ENCODE measurements at places on chromosomes 3 and 15.

DNA sequence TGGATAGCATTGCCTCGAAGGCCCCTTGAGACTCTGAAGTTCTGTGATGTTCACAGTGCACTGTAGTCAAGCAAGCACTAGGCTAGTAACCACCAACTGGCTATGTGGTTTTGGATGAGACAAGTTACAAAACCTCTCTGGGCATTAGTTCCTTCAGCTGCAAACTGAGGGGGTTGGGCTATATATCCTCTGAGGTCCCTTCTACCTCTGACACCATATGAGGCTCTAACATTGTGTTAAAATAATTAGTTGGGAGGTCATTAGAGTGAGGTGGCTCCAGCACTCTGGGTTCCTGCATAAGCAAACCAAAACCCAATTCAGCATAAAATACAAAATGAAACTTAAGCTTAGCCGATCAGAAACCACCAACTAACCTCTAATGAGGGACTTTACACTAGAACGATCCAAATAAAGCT is 209.5 kb upstream of the LRRN1 start:
- DNase-seq, result no peak

GRCh38 chr3:40719660-40720287 is 195.0 kb downstream of the ZNF621 start:
- DNase-seq, result no peak

- no peak for DNase-seq
These were observed 135.9 kb downstream of the KCNAB1 start for GRCh38 chr3:156256256-156256655.

- no peak for DNase-seq
These were observed 109.6 kb upstream of the ABI3BP start for GRCh38 chr3:101102678-101103296.

DNA sequence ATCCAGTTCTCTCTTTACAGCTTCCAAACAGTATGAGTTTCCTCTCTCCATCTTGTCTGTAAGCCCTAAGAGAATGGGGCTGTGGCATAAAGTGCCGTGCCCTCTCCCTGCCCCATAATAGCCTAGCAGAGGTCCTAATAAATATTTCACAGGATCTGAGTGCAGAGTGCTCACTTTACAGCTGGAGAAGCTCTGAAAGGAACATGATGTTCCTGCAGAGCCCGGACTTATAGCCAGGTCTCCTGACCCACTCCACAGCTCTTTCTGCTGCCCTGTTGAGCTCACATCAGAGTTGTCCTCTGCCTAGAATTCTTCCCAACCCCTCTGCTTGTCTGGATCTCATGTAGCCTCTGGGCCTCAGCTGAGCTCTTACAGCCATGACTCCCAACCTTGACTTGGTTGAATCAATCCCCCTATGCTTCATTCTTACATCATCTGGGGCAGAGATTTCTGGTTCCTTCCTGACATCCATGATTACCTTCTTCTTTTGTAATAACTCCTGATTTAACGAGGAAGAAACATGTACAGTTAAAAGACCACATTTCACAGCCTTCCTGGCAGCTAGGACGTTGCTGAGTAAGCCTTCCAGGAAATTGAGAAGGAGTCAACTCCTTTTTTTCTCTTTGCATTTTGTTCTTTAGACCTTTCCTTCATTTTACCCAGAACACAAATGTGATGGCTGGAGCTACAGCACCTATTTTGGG is 135.3 kb downstream of the RPLP1 start:
- no peak for DNase-seq

GRCh38 chr3:188929137-188929536 is 242.6 kb upstream of the TPRG1 start:
- DNase-seq, result no peak

DNA sequence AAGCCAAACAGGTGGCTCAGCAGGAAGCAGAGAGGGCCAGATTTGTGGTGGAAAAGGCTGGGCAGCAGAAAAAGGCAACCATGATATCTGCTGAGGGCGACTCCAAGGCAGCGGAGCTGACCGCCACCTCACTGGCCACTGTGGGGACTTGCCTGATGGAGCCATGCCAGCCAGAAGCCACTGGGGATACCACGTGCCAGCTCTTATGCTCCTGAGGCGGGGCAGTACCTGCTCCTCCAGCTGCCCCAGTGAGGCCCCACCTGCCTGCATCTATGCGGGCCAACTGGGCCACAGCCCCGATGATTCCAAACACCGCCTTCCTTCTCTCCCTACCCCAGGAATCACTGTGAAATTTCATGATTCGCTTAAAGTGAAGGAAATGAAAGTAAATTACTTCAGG is 22.9 kb upstream of the ARIH1 start:
- DNase-seq, result no peak

- DNase-seq, result peak; percentile 74
These were observed 11.9 kb downstream of the RASA2 start for GRCh38 chr3:141498598-141499223.

DNA sequence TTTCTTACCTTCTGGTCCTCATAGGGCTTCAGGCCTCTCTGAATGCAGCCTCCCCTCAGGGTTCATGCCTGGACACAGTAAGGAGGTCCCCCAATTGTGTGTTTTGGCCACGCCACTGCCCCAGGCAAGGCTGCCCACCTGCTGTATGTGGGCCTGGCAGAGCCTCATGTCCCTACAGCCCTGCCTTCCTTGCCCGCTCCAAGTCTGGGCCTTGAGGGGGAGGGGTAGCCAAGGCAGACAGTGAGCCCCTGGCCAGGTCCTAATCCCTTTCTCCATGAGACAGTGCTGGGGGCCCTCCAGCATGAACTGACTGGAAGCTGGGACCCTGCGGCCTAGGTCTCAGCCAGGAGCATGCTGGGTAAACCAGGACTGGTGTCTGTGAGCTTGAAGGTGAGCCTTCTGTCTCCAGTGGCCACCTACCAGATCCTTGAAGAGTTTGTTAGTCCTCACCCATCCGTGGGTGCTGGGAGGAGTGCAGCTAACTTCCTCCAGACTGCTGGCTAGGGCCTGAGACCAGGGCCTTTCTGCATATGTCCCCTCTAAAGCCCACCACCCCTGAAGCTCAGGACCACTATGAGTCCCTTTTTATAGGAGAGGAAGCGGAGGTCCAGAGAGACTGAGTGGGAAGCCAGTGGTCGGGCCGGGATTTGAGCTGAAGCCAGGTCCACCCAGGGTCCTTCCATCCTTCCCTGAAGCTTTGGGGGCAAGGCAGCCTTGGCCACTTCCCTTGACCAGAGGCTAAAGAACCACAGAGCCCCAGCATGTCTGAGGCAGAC is 8.7 kb downstream of the ZBTB47 start:
- DNase-seq, result no peak

GRCh38 chr15:88613074-88613944 is 7.8 kb upstream of the AEN start:
- DNase-seq, result no peak

DNA sequence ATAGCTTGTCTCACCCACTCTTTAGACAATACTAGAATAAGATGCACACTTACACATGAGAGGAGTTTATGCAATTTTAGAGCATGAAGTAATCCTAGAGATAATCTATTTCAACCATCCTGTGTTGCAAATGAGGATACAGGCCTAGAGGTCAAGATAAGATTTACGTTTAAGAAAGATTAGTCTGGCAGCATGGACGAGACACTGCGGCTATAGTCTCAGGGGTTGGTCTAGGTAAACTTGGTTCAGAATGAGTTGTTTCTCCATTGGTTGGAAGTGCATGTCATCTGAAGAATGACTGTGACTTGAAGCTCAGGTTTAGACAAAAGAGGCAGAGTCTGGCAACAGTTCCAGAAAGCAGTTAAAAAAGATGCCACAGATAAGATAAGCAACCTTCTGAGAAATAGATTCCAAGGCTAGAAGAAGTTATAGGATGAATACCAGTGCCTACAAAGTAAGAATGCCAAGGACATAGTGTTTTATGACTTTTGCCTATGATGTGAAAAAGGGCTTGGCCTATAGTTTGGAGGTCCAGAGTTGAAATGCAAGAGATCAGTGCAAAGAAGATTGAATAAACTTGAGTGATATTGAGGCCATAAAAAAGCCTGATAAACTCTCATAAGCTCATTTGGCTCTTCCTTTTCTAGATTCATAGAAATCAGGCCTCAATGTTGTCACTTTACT is 631.0 kb downstream of the SQOR start:
- DNase-seq, result no peak

GRCh38 chr3:143633816-143634215 is 214.5 kb downstream of the SLC9A9 start:
- no peak for DNase-seq

DNA sequence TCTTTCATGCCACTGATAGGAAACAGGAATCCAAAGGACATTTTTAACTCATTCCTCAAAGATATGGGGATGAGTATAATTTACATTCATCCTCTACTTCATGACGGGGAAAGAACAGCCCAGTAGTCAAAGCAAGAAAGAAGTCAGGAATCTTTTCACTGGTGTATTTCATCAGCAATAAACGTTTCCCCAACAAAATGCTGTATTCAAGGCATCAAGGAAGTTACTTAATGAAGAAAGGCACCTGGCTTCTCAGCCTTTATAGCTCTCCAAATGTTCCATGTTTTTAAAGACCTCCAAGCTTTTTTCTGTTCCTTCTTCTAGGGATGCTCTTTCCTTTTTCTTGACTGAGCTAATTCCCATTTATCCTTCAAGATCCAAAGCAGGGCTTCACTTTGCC is 221.5 kb upstream of the ICE2 start:
- DNase-seq, result no peak
